ENCODE measurements at places on chromosomes 7 and 10.

- no peak for DNase-seq
Observed at GRCh38 chr10:119367841-119368549, 160.6 kb downstream of the GRK5 start.

DNA sequence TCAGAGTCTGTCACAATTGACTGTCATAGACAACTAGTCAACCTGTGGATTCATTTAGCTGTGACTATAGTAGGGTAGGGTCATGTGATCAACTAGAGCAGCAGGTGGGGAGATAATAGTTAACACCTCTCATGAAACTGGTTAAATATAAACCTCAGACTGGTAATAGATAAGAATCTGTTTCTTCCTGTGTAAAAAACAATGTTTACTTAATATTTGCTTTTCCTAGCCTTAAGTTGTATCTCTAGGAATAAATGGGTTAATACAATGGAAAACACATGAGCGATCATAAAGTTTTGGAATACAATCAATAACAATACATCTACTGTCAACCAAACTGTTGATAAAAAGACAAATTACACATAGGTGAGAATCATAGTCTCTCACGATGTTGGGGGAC is 43.4 kb upstream of the ITGB8 start:
- no peak for DNase-seq

- DNase-seq: peak; percentile 64
Observed at GRCh38 chr7:80428161-80429054, 83.5 kb downstream of the GNAT3 start.

GRCh38 chr10:93514521-93514920 is 18.1 kb downstream of the CEP55 start:
- no peak for DNase-seq

GRCh38 chr10:69797959-69798358 is 3.7 kb upstream of the COL13A1 start:
- peak; percentile 88 for DNase-seq

DNA sequence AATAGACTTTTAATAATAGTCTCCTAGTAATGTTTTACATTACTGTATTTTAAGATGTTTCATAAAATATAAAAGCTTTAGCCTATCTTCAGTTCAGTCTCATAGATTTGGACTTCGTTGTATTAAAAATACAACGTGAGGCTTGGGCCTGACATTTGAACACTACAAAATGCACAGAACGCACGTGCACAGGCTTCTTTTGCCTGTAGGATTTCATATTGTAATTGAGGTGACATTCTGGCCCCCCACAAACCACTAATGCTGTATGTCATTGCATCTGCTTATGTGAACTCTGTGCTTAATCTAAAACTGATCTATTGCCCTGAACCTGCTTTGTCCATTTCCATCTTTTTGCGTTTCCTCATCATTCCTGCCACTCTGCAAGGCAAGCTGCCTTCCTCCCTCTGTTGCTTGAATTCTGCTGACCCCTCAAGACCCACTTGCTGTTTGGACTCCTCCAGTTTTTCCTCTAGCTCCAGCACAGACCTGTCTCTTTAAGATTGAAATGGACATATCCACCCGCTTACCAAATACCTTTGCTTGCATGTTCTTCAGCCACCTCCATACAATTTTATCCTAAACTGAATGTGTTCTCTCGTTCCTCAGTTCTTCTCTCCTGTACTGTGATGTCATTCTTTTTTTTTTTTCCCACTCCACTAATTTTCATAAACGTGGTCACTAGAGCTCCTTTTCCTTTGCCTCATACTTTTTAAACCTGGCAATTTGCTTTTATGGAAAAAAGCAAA is 12.4 kb downstream of the PRKAR2B start:
- no peak for DNase-seq

- no peak for DNase-seq
Observed at GRCh38 chr10:99233689-99234037, 2.0 kb downstream of the HPSE2 start.

GRCh38 chr7:6647080-6647479 is 10.0 kb downstream of the ZNF316 start:
- DNase-seq: no peak

DNA sequence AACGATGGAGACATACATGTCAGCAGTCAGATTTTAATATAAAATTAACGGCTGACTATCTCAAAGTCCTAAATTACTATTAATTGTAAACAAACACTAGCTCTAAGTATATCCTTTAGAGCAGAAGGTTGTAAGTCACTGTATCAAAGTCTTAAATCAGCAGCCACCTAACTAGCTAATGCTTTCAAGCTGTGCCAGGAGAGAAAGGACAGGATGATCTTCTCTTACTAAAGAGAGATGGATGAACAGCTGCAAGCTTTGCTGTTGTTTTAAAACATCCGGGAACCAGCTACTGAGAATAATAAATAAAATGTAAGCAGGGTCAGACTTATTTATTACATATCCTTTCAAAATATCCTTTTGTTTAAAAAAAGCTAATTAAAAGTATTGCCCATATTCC is 24.0 kb upstream of the ABLIM1 start:
- no peak for DNase-seq

- no peak for DNase-seq
Observed at GRCh38 chr7:143221737-143222136, at the start of gene TAS2R40. TAS2R40 (plus strand) TSS chr7:143222037; CDS start chr7:143222079, 42 bp downstream.

- DNase-seq: no peak
Observed at GRCh38 chr10:20040012-20040411, 223.8 kb downstream of the PLXDC2 start.

GRCh38 chr7:27944643-27945042 is 204.7 kb downstream of the TAX1BP1 start:
- DNase-seq: peak; percentile 64

DNA sequence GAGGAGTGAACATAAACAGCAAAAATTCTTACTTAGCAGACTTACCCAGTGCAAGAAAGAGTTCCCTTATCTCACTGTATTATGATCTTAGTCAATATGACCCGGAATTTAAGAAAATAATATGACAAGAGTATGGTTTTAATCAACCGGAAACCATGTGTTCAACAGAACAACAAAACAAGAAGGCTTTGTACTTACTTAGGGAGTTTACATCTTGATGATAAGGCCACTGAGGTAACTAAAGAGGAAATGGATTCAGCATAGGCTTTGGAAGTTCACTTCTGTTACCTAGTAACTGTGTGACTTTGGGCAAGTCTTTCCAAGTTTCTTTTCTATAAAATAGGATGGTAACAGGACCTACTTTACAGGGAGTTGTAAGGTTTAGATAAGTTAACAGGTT is 7.4 kb upstream of the FAS start:
- DNase-seq: no peak

DNA sequence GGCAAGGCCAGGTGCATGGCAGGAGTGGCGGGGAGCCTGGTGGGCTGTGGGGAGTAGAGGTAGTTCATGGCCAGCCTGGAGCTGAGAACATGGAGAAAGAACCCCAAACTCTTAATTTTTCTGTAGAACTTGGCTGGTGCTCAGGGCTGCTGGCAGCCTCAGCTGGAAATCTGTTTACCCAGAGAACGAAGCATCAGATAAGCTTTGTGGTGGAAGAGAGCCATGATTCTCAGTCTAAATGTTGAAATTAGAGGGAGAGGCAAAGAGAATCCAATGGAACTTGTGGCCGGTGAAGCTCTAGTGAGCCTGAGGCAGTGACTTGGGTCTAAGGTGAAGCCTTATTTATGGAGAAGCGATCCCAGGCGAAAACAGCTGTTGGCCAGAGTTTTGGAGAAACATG is 126.4 kb downstream of the CCDC3 start:
- peak; percentile 3 for DNase-seq

DNA sequence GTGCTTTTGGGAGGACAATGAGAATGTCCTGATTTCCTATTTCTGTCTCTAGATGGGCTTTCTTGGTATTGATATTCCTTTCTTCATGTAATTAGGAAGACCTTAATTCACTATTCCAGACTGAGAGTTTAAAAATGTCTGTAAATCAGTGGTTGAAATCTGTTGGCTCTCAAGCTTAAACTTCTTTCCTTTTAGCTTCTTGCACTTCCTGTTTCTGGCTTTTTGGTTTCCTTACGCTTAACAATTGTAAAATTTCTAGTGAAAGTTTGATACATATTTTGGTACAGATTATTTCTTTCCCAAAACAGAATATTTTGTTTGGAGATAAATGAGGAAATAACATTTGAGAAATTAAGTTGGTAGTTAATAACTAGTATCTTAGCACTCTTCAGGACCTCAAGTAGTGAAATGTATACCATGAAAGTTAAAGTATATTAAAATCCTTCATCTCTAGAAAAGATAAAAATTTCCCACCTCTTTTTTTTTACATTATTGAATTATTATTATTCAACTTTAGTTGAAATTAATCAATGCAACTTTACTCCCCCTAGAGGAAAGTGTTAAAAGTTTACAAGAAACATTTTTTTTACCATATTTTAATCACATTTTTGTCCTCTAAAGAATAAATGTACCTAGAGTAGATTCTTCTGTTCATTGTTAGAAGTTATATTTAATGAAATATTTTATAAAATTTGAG is 137.2 kb downstream of the PHTF2 start:
- DNase-seq: no peak

DNA sequence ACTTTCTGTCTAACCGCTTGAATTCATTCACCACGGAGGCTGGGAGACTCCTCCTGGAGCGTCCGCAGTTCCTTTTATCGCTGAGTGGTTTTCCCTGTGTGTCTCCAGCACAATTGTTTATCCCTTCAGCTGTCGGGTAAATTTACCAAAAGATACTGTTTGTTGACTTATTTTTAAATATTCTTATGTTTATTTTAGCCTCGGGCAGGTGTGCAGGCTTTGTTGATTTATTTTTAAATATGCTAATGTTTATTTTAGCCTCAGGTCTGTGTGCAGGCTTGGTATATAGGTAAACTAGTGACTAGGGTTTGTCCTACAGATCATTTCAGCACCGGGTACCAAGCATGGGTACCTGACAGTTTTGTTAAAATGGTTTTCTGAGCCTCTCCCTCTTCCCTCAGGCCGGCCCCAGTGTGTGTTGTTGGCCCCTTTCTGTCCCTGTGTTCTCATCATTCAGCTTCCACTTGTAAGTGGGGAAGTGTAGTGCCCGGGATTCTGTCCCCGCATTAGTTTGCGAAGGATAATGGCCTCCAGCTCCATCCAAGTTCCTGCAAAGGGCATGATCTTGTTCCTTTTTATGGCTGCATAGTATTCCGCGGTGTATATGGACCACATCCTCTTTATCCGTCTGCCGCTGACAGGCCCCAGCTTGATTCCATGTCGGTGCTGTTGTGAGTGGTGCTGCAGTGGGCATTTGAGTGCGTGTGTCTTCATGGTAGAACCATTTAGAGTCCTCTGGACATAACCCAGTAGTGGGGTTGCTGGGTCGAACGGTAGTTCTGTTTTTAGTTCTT is 5.3 kb downstream of the GET4 start:
- DNase-seq: no peak

- no peak for DNase-seq
Observed at GRCh38 chr7:111029574-111030251, 61.2 kb upstream of the LRRN3 start.

- no peak for DNase-seq
Observed at GRCh38 chr10:114664127-114664526, 6.1 kb upstream of the ABLIM1 start.

- DNase-seq: no peak
Observed at GRCh38 chr10:128550045-128550444, 423.8 kb upstream of the MKI67 start.

DNA sequence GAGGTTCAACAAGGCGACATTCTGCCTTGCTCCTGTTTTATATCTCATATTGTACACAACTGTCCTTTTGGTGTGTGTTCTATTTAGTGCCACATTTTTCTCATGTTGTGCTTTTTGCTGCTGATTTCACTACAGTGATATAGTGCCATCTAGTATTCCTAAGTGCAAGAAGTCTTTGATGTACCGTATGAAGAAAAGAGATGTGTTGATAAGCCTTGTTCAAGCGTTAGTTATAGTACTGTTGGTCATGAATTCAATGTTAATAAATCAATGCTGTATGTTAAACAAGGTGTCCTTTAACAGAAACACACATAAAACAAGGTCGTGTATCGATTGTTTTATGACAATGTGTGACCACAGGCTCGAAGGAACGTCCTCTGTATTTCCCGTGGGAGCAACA is 939.4 kb downstream of the GATA3 start:
- no peak for DNase-seq

DNA sequence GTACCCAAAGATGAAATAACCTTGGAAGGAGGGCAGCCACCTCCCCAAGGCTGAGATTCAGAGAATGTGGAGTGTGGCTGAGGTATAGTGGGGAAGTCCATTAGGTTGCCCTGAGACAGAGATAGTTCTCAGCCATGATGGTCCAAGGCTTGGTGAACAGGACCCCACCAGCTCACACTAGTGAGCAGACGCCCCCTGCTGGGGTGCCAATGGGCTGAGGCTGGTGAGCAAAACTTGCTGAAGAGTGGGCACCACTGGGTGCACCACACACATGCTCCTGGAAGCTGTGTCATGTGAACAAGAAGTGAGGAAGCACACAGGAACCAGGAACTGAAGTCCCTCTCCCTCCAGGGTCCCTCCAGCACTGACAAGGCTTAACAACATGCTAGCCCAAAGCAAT is 8.9 kb downstream of the FBXL13 start:
- DNase-seq: peak; percentile 65

DNA sequence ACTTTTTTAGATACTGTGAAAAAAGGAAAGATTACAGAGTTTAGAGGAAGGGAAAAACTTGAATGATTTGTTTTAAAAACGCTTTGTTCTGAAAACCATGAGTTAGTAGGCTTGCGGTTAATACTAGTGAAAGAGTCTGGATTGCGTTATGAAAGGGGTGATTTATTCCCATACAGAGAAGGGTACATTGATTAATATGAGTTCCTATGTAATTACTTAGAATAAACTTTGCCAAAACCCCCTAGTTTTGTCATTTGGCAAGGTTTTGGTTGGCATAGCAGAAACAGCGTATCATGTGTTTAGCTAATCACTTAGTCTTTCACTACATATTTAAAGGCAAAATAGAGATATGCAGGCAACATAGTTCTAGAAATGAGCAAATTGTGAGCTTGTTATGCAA is 91.2 kb upstream of the POT1 start:
- DNase-seq: no peak

DNA sequence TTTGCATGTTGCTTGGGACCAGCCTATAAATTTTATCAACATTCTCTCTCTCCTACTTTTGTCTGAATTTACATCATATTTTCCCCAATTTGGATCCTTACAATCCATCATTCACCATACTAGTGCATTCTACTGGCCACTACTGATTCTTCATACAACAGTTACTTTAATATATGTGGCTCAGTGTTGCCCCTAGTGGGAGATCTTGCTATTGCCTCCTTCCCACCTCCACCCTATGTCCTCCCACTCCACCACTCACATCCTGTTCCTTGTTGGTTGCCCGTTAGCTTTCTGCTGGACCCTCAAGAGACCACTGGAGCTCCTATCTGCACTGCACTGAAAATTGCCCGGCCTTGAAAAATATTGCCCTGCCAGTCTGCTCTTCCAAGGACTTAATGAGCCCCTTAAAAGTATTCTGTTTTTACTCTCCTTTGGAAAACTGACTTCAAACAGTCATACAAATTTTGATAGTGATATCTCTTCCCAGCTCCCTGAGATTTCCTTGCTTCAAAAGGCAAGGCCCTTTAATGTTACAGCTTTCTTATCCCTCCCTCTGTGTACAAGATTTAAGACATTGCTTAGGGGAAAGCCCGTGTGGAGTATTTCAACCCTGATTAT is 243.2 kb upstream of the TMEM229A start:
- no peak for DNase-seq

- no peak for DNase-seq
Observed at GRCh38 chr7:8147760-8148463, 114.1 kb downstream of the ICA1 start.
